ENCODE measurements at places on chromosomes 6 and 20.

DNA sequence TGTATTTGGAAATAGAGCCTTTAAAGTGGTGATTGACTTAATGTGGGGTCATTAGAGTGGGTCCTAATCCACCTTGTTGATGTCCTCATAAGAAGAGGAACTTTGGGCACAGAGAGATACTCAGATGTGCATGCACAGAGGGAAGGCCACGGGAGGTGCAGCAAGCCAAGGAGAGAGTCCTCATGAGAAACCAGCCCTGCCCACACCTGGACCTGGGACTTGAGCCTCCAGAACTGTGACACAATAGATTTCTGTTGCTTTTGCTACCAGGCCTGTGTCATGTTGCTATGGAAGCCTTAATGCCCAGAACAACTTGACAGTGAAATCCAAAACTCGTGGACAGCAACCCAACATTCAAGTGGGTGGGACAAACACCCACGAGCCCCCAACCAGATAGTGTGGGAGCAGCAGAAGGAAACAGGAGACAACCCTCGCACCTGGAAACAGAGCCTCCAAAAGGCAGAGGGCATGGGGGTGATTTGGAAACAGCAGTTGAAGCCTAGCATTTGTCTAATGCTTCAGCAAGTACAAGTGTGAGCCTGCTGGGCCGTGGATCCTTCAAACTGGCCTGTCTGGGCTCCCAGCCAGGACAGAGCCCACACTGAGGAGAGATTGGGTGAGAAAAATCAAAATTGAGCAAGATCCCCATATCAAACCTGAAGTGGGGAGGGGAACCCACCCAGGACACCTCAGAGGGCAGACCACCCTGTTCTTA is 201.0 kb upstream of the CST7 start:
- DNase-seq, result no peak

GRCh38 chr6:149711711-149712110 is 6.2 kb downstream of the LATS1 start:
- no peak for DNase-seq

DNA sequence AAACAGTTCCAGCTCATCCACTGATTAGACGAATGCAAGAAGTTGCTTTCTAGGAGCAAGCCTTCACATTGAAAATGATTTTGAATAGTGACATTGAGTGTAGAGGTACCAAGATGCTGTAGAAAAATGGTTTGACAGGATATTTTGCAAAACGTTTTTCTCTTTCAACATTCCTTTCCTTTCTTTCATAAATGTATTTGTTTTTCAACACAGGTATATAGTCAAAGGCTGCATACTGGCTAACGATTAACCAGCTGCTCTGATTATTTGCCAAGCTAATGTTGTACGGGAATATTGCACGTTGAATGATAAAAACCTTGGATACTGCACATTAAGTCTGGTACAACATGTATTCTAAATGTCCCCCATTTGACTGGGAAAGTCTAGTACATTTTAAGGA is 78.8 kb upstream of the TENT5A start:
- no peak for DNase-seq

DNA sequence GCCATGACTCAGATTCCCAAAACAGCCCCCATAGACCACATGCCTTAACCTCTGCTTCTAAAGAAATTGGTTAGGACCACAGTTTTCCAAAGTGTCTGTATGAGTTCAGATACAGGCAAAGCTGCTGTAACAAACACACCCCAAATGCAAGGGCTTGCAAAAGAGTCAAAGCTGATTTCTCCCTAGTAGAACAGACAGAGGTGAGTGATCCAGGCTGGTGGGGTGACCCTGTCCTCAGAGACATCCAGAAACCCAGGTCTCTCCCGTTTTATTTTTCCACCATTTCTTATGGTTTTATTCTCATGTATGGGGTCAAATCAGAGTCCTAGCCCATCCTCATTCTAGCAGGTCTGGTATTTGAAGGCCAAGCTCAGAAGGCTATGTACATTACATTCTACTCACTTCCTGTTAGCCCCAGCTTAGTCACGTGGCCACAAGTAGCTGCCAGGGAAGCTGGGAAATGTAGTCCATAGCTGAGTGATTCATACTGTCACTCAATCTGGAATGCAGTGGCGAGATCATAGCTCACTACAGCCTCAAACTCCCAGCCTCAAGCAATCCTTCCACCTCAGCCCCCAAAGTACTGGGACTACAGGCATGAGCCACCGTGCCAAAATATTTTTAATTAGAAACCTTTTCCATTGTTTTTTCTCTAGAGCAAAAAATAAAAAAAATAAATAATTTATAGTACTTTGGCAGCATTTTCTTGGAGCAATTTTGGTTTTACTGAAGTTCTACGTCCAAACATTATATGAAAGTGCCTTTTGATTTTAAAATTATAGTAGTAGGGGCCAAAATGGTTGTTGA is 175.2 kb downstream of the ZMYND8 start:
- DNase-seq, result no peak

- no peak for DNase-seq
These were observed 1272.1 kb upstream of the ADGRB3 start for GRCh38 chr6:67362976-67363375.

GRCh38 chr6:136950436-136951126 is 28.5 kb downstream of the SLC35D3 start:
- no peak for DNase-seq

DNA sequence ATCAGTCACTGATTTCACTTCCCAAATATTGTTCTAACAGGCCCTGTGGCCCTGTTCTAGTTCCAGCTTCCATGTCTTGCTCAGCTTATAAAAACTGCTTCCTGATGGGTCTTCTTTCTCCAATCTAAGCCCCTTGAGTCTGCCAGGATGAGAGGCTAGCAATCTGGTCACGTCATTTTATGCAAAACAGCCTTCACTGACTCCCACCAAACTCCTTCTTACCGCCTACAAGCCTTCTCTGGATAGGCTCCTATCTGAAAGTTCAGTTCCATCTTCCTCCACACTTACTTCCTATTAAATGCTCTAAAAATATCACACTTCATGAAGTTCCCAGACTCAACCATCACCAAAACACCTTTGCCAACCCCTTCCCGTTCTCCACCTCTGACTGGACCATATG is 15.5 kb downstream of the CRNKL1 start:
- no peak for DNase-seq

All from amygdala (tissue), 56 donors.